ENCODE measurements at places on chromosomes 7 and 10.

GRCh38 chr7:72038022-72038732 lies 374.0 kb downstream of the CALN1 start:
- DNase-seq: no peak

DNA sequence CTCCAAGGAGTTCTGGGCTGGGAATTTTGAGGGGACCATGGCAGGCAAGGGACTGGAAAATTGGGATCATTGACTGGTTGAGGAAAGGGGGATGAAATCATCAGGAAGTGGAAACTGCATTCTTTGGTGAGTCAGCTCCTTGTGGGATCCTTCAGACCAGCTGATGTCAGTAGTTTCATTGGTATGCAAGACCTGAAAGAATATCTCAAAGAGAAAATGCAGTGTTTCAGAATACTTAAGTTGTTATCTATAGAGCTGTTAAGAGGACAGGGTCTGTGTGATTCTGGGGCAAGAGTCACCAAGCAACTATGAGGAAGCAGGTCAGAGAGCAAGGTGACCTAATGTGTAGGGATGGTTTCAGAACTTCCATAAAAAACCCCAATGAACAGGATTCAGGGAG lies 595.9 kb upstream of the AUTS2 start:
- no peak for DNase-seq

DNA sequence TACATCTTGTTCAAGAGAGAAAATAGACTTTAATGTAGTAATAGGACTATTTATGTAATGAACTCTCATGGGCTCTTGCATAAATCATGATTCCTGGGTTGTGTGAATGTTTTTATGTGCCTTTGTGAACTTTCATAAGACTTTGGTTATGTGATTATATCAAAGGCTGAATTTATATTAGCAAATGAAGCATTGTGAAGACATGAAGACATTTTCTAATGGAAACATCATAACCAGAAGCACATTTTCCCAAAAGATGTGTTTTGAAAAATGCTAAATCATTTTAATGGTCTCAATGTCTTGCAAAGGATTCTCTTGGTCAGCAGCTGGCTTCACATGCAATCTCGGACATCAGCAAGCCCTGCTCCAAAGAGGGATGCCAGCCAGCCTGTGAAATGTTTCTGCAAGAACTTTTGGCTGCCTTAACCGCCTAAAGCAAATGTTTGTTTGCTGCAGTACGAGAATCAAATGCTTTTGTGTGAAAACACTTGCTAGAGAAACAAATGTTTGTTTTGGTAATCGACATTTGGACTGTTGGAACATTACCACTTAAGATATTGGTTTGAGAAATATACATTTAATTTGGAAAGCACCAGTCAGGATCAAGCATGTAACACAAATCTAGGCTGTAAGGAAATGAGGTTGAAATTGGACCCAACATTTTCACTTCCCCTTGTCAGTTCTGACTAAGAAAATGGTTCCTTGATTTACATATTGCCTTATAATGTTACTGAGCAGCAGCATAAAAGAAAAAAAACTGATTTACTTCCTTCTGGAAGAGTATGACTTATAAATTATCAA lies 102.1 kb downstream of the RTKN2 start:
- DNase-seq: no peak

GRCh38 chr7:141286522-141286921 lies 212.7 kb downstream of the TMEM178B start:
- no peak for DNase-seq

DNA sequence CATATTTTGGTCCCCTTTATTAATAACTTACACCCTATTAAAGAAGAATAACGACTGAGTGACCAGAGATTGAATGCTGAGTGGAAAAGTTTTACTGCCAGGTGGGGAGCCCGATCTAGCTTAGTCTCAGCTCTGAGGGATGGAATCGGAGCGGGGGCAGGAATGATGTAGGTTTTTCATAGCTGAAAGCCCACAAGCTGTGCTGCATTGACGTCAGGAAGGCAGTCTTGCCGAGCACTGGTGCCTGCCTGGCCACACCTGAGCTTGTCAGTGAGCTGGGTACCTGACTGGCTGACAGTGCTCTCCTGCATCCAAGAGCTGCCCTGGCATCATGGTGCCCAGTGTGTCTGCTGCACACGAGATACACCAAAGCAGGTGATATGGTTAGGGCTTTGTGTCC lies 34.8 kb downstream of the GRK5 start:
- no peak for DNase-seq

GRCh38 chr10:70832852-70833528 lies 17.2 kb downstream of the SGPL1 start:
- peak; percentile 42 for DNase-seq

GRCh38 chr10:17422931-17423330 lies 31.5 kb downstream of the ST8SIA6 start:
- no peak for DNase-seq

DNA sequence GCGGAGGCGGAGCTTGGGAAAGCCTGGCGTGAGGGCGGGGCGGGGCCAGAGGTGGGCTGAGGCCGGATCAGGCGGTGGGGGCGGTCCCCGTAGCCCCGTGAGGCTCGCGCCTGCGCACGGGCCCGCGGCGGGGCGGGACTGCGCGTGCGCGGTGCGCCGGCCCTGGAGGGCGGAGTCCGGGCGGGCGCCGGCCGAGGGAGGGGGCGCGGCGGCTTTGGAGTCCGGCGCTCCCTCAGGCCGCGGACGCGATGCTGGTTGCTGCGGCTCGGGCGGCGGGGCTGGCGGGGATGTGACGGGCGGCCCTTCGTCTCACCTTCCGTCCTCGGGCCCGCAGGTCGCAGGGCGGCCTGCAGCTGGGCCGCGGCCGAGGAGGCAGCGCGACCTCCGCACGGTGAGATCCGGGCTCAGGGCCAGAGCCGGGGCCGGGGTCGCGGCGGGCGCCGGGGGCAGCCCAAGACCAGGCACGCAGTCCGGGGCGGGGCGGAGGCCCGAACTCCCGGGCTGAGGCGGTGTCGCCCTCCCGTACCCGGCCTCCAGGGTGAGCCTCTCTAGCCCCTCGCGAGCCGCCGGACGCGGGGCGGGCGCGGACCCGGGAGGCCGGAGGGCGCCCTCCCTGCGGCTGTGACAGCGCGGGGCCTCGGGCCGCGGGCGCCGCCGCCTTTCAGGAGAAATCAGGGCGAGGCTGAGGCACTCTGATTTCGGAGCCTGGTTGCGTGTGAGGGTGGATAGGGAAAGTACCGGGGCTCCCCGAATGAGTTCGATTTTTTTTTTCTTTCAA lies at the start of gene CCSER2:
Gene CCSER2, plus strand, starts transcription at position 172 of the 778 bp plus-strand sequence. CDS start 42,464 bp downstream, outside the sequence.
- DNase-seq: peak; percentile 85

GRCh38 chr7:29749701-29750321 lies 56.5 kb upstream of the WIPF3 start:
- no peak for DNase-seq

GRCh38 chr7:17524746-17525145 lies 226.3 kb downstream of the AHR start:
- DNase-seq: no peak

DNA sequence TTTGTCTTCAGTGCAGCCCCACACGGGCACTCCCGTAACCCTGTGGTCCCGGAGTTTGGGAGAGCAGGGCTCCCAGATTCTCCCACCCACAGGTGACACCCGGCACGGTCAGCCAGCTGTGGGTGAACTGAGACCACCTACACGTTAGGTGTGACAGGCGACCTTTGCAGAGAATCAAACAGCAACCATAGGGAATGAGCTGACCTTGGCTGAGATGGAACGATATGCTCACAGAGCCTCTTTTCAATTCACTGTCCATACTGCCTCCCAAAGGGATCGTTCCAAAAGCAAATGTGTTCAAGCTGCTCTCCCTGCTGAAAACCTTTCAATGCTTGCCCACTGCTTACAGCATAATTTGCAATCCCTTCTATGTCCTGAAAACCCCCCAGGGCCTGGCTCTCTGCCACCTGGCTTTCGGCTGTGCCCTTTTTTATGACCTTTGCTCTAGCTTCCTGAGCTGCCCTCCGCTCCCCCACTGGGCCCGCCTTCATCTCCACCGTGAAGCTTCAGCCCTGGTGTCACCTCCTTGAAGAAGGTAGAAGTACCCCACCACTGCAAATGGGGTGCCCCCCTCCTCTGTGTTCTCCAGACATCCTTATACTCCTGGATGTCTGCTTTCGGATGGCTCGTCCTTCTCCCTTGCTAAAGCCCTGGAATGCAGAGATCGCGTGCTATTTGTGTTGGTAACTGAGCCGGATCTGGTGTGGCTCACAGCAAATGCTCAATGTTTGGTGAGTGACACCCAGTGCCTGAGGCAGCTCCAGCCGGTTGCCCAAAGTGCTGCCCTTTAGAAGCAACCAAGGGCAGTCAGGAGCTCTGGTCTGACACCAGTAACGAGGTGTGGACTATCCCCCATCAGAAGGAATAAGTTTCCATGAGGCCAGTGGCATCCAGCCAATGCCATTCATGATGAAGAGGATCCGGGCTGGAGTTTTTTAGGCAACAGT lies 90.4 kb downstream of the KIAA1549 start:
- DNase-seq: no peak

- DNase-seq: no peak
Observed at GRCh38 chr10:29841724-29842649, 207.2 kb upstream of the SVIL start.

DNA sequence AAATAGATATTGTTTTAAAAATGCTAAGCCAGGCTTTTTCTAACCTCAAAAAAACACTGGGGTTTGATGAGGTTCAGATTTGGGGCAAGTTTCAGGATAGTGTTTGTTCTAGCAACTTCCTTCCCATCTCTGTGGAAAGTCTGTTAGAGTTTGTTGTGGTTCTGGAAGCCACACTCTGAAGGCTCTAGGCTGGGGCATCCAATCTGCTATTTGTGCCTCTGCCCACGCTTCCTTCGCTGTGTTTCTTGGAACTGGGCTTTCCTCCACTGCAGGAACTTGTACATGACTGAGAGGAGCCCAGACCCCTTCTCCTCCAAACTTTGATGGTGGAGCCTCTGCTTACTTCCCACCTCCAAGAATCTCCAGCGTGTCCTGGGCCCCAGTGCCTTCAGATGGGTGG lies 108.5 kb upstream of the SLC25A13 start:
- DNase-seq: no peak

GRCh38 chr10:116931806-116932205 lies 73.2 kb downstream of the SHTN1 start:
- DNase-seq: no peak

GRCh38 chr7:139915864-139916716 lies 87.0 kb downstream of the TBXAS1 start:
- peak; percentile 75 for DNase-seq

DNA sequence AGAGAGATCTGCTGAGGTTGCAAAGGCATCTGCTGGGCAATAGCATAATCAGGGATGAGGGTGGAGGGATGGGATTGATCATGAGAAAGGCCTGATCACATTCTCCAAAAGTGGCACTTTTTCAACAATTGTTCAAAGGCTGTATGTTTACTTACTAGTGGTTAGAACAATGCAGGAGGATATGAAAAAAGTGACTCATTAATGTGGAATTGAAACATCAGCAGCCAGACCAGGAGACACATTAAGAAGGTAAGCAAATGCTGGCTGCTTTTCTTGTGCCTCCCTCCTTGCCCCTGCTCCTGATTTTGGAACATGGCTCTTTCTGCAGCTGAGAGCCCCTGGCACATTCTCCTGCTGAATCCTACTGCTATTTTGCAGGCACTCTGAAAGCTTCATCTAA lies 63.5 kb downstream of the FAM204A start:
- no peak for DNase-seq

DNA sequence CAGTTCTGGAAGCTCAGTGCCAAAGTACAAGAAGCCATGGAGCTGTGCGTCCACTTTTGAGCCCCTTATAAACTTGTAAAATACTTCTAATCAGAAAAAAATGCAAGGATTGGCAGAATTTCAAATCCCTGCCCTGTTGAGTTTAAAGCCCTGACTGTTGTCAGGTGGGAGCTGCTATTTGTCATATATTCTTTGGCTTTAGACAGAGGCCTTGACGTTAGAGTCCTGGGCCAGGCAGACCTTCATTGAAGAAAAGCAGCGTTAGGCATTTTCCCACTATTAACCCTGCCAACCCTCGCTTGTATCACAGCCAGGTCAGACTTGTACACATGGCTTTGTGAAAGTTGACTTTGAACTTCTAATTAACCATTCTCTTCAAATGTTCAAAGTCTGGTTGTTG lies 155.4 kb downstream of the TWIST1 start:
- DNase-seq: no peak

DNA sequence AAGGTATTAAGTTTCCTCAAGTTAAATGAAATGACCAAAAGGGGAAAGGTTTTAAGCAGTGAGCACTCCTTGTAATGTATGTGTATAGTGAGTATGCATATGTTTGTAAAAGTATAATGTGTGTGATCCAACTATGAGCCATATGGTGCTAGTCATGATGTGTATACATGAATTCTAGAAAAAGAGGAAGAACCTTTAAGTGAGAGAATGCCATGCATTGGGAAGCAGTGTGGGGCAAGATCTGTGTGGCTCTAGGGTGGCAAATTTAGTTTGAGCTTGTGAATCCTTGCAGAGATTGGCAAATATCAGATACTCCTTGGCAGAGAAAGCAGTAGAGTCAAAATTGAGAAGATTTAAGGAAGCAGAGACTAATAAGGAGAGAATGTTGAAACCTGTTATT lies 435.0 kb downstream of the AUTS2 start:
- no peak for DNase-seq

- no peak for DNase-seq
Observed at GRCh38 chr10:48506147-48506917, 98.5 kb downstream of the ARHGAP22 start.

- DNase-seq: no peak
Observed at GRCh38 chr7:40965774-40966173, 737.1 kb downstream of the INHBA start.

DNA sequence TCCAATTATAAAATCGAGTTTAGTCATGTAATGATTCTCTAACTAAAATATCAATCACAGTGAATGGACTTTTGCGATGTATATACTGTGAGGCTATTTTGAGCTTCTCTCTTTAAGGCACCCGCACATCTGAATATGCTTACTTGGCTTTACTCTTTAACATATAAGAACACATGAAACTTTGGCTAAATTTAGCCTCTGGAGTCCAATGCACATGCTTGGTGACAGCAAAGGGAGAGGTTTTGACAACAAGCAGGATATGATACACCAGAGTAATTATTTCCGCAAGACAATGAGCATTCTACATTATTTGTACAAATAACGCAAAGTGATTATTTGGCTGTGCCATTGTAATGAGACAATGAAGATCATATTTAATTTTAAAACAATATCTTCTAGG lies 72.4 kb downstream of the ARID5B start:
- no peak for DNase-seq

DNA sequence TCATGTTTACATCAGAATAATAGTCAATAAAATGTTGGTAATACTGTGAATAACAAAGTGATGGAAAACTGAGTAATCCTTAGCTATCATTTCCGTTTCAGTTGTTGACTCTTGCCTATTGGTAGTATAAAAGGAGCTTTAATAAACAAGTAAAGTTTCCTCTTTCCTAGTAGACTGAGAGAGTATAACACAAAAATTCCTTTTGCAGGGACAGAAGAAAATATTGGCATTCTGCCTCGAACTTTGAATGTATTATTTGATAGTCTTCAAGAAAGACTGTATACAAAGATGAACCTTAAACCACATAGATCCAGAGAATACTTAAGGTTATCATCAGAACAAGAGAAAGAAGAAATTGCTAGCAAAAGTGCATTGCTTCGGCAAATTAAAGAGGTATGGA lies 9.4 kb downstream of the KIF20B start:
- DNase-seq: no peak

- no peak for DNase-seq
Observed at GRCh38 chr7:151018421-151019129, 5.7 kb downstream of the ATG9B start.

- no peak for DNase-seq
Observed at GRCh38 chr7:74424291-74424880, 29.3 kb upstream of the GTF2IRD1 start.

Data from CD4-positive, alpha-beta T cell treated with Interleukin-4 for 4 hours (primary cell).